ENCODE measurements at places on chromosomes 11 and 22. TPM values are rescaled to one million over a fixed set of nuclear protein-coding genes. Genes with fewer than 3 reads are reported as not detected.
A peak's percentile ranks its signal among the peaks of the same experiment; 100 is the strongest.

ESAM gene
- 4.9 TPM for polyA plus RNA-seq

TBC1D22A gene
- 15.2 TPM for polyA plus RNA-seq

OR4D9 gene
- not detected for polyA plus RNA-seq

SLC3A2 gene
- 93.8 TPM for polyA plus RNA-seq

KMT2A gene
- polyA plus RNA-seq, result 28.0 TPM

PNPLA3 gene
- polyA plus RNA-seq, result 2.4 TPM

C11orf16 gene
- not detected for polyA plus RNA-seq

APOL2 gene
- polyA plus RNA-seq, result 8.7 TPM

SPI1 gene
- polyA plus RNA-seq, result 1.3 TPM

ST14 gene
- not detected for polyA plus RNA-seq

PDE2A gene
- not detected for polyA plus RNA-seq

DNA sequence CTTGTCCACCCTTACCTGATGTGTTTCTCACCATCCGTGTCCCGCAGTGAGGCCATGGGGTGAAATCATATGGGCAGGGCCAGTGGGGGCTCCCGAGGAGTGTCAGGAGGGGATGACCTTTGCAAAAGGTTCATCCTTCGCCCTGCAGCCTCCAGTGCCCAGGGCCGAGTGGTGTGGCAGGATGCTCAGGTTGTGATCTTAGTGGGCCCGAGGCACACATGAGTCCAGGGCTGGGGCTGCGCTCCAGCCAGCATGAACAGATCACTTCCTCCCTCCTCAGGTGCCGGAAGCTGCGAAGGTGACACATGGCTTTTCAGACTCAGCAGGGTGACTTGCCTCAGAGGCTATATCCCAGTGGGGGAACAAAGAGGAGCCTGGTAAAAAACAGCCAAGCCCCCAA is 2.8 kb upstream of the FKBP2 start:
- no peak for DNase-seq

DNA sequence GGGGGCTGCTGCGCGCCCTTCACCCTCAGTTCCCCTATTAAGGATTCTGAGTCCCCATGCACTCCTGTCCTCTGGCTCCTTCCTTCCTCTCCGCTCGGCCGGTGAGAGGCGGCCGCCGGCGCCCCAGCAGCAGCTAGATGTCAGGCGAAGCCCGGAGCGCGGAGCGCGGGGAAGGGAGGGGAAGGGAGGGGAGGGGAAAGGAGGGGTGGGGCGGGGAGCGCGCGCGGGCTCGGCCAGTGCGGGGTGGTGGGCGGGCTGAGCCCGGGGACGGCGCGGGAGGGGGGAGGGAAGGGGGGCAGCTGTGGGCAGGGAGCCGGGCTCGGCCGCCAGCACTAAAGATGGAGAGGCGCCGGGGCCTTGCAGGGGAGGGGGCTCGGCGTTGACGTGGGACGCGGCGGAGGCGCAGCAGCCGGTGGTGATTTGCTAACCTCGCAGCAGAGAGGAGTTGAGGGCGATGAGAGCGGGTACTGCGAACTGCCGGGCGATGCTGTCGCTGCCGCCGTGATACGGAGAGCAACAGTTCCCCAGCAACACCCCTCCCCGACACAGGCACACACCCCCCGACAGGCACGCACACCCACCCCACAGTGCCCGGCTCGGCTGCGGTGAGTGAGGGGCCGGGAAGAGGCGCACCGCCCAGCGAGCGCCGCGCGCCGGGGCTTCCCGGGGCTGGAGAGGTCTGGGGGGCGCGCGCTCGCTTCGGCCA is at the start of gene ZBTB16:
TSS of gene ZBTB16 (plus strand) at position 434 of the 706 bp plus-strand sequence. CDS start 3,590 bp downstream, outside the sequence.
- DNase-seq, result peak; percentile 87

GRCh38 chr22:49148895-49149418 is 678.7 kb downstream of the BRD1 start:
- DNase-seq, result no peak

GRCh38 chr22:49968313-49968830 is 7.8 kb downstream of the PIM3 start:
- no peak for DNase-seq

- no peak for DNase-seq
Measured at GRCh38 chr11:4459500-4459899, 10.4 kb downstream of the OR52K2 start.

GRCh38 chr11:129973809-129974208 is 28.8 kb downstream of the PRDM10 start:
- DNase-seq, result no peak

DNA sequence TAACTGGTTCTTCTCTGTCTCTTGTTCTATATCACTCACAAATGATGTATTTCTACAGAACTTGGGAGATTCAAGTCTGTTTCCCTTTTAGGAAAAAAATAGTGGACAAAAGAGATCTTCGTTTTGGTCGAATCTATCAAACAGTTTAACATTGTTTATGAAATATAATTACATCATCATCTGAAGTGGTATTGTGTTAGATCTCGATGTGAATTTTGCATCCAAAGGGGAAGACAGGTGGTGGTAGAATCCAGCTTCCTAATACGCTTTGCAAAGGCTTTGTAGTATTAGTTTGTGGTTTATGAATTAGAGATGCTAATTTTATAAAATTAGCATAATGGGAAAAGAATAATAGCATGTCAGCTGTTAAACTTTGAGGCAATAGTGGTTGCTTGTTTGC is 3.4 kb downstream of the SIK2 start:
- no peak for DNase-seq

DNA sequence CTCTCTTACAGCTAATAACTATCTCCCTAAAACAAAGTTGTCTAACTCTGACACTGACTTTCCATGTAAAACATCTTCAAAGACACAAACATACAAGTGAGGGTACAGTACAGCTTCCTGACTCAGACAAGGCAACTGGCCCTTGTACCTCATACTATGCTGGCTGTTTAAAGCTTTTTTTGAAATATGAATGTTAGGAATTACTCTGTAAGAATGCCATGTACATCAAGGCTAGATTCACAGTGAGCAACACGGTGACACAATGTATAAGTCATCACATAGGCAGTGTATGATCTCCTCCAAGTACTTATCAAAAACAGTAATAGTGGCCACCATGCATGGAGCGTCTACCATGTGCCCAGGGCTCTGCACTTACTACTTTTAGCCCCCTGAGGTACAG is 28.6 kb downstream of the ALG8 start:
- no peak for DNase-seq

GRCh38 chr11:12587333-12587991 is 86.8 kb upstream of the TEAD1 start:
- DNase-seq, result no peak

DNA sequence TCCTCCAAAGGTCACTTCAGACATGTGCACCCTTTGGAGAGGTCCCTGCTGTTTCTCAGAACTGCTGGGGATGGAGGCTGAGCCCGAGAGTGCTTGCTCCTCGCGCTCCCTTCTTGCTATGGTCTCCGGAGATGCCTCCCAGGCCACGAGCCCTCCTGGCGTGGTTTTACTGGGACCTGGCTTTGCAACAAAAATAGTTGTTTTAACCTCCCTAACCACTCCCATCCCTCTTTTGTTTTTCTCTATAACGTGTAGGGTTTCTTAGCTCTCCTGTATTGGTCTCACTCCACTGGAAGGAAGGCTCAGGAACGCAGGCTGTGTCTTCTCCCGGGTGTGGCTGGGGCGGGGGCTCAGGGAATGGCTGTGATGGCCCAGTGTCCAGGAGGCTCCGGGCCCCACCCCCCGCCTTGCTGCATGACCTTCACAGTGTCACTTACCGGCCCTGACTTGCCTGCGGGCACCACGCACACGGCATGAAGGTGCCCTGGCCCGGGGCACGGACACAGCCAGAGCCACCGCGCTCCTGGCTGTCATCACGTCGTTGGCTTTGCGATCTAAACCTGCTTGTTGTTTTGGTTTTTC is 5.6 kb downstream of the PTDSS2 start:
- DNase-seq, result no peak

- DNase-seq, result no peak
Measured at GRCh38 chr11:93099806-93100205, 98.0 kb downstream of the SLC36A4 start.

GRCh38 chr22:29732883-29733282 is 13.1 kb downstream of the CABP7 start:
- DNase-seq, result no peak

DNA sequence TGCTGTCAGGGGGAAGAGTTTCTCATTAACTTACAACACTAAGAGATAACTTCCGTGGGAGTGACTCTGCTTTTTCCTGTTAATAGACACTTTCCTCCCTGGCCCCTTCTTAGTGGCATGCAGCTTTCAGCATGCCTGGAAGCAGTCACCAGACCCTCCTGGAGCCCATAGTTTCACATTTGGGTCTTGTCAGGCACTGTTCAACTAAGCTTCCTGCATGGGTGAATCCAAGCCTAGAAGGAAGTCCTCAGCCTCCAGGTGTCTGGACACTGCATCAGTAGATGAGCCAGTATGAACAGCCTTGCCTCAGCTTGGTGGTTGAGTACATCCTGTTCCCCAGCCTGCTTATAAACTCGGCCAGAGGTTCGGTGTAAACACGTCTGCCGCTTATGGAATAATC is 68.1 kb downstream of the PPP6R3 start:
- DNase-seq, result no peak

GRCh38 chr11:132052904-132053303 is 682.5 kb downstream of the NTM start:
- no peak for DNase-seq

DNA sequence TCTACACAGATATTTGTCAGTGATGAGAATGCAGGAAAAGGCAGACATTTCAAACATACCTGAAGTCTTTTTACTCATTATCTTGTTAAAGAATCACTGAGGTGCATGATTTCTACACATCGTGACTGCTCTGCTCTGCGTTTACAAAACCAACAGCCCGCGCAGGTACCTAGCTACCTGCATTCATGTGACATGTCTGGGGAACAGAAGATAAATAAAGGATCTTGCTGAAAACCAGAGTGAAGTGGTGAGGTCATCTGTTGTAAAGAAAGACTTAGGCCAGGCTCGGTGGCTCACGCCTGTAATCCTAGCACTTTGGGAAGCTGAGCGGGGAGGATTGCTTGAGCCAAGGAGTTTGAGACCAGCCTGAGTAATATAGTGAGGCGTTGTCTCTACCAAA is 15.7 kb downstream of the ASPHD2 start:
- no peak for DNase-seq

DNA sequence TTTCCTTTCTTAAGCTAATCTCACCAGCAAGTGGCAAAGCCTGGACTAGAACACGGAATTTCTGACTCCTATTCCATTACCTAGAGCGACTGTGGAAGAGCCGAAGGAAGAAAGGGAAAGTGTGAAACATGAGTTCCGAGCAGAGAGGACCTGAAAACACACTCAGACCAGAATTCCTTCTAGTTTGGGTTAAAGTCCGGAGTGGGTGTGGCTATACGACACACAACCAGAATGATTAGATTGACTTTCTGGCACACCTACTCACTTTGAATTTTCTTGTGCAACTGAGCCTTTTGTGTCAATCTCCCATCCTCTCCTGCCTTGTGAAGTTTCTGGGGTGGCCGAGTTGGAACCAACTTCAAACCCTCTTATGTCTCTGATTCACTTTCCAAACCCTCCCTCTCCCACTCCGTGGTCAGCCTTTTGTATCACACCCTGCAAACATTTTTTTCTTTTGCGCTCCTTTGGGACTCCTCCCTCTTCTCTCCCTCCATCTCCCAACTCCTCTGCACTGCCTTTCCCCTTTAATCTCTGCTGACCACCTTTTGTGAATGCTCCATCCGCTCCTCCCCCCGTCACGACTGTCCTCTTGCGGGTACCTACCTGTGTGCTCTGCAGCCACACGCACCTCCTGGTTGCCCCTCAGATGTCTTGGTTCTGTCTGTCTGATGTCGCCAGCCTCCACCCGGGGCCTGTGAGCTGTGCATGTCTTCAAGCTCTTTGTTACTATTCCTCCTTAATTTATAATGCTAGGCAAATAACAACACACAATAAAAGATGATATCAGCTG is 86.3 kb upstream of the BLID start:
- peak; percentile 83 for DNase-seq

GRCh38 chr11:9089636-9090035 is 1.8 kb downstream of the SCUBE2 start:
- no peak for DNase-seq

GRCh38 chr11:14902650-14903350 is 10.8 kb upstream of the CYP2R1 start:
- DNase-seq, result peak; percentile 80

DNA sequence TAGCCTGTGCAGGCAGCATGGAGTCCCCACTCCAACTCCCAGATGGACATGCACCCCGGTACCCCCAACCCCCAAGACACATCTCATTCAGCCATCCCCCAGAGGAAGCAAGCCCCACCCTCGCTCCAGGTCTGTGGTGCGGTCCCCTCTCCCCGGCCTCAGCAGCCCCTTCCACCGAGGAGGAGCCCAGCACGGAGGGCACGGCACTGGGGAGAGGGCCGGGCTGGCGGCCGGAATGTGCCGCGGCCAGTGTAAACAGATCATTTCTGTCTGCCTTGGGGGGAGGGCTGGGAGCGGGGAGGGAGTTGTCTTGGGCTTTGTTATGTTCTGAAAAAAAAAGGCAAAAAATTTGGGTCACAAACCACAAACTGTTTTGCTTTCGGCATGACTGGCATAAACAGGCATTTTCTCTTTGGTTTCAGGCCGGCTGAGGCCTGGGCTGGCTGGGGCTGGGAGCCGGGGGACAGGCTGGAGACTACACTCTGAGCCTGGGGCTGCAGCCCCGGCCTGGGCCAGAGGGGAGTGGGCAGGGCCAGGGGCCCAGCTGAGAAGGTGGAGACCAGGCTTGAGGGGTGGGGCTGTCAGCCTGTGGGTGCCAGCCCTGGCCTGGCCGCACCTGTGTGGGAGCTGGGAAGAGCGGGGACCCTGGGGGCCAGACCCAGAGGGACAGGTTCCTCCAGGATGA is 16.8 kb downstream of the IGF2 start:
- no peak for DNase-seq

GRCh38 chr11:68042219-68043028 is 3.6 kb downstream of the TCIRG1 start:
- no peak for DNase-seq

DNA sequence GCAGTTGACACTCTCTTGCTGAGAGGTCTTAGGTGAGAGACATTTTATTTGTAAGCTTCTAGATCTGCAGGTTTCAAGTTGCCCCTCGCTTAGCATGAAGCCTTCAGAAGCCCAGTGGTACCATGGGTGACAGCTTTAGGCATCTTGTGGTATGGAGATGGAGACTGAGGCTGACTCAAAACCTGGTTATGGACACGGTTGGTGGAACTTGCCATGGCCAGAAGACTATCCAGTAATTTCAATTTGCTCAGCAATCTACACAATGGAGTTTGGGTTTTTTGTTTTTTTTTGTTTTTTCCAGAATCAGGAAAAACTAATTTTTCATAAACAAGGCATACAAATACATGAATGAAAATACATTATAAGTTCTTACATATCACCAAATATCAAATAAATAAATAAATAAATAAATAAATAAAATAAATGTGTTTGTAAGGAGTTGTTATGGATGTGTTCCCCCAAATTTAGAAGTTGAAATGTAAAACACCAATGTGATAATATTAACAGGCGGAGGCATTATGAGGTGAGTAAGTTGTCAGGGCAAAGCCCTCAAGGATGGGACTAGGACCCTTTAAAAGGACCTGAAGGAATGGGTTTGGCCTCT is 22.6 kb downstream of the ETS1 start:
- no peak for DNase-seq

GRCh38 chr11:121889186-121889585 is 226.8 kb downstream of the BLID start:
- no peak for DNase-seq

Measured in cardiac muscle cell (in vitro differentiated cells and primary cell).